Cortex of kidney (tissue), 1 donor: ENCODE measurements at places on chromosomes 3 and 15.

GRCh38 chr3:148789146-148789545, 38.5 kb upstream of the CPB1 start:
- DNase-seq: no peak

- DNase-seq: no peak
Observed at GRCh38 chr3:66211779-66212178, 9.0 kb upstream of the SLC25A26 start.

- DNase-seq: no peak
Observed at GRCh38 chr3:62939707-62940106, 64.5 kb upstream of the CADPS start.

DNA sequence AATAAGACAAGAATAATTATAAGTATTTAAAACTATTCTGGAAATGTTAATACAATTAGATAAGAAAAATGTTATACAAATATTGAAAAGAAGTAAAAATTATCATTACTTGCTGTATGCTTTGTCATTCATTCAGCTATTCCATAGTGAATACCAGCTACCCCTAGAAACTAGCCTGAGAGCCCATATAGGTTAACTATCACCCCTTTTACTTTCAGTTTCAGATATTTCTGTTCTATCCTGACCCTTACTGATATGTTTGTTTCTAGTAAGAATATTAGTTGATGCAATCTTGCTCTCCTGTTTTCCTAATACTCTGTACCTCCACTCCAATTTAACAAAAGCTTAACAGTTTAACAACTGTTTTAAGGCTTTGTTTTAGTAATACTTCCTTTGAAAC, 31.6 kb downstream of the FAM227B start:
- DNase-seq: no peak

DNA sequence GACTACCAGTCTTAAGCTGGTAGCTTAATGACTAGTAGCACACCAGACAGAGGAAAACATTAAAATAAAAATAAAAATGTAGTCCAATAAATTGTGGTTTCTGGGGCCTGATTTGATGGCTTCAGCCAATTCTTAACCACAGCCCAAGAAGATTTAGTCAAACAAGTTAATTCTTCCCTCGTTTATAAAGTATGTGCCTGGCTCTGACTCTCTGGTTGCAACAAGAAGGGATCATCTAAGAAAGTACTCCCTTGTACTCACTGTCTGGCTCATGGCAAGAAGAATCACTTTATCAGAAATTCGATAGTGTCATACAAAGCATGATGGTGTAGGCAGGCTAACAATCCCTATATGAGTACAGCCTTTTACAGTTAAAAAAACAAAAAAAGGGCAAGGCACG, 141.9 kb downstream of the P3H2 start:
- DNase-seq: no peak
